Progenitor cell of endocrine pancreas (in vitro differentiated cells): ENCODE measurements at places on chromosomes 5 and 9.

DNA sequence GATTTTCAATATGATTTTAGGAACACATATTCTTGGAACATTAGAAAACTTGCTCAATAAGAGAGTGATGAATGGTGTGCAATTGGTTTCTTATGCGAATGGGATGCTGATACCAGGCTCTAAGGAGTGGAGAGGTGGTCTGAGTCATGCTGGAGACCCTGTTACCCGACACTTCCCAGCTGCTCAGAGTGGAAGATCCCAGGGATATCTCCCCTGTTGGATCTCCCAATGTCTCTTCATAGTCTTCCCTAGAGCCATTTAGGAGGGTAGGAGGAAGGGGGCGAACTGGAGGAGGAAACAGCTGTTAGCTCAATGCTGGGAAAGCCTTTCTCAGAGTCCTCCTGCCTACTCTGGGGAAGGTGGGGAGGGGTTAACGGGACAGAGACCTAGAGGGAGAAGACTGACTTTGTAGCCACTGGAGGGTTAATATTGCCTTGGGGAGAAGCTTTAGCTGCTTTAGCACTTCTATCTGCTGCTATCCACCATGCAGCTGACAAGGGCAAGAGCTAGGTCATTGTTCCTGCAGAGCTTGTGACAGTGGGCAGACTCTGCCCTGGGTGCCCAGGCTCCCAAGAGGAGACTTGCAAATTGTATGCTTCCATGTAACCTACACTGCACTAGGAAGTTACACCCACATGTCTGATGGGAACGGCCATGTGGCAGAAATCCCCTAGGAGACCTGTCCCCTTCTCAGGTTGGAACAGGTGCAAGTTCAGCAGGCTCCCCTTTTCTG, 301.0 kb downstream of the GADD45G start:
- no peak for DNase-seq

GRCh38 chr9:121746411-121746810, 95.0 kb downstream of the DAB2IP start:
- DNase-seq, result no peak

- DNase-seq, result no peak
Observed at GRCh38 chr5:94422812-94423211, 195.6 kb downstream of the KIAA0825 start.

DNA sequence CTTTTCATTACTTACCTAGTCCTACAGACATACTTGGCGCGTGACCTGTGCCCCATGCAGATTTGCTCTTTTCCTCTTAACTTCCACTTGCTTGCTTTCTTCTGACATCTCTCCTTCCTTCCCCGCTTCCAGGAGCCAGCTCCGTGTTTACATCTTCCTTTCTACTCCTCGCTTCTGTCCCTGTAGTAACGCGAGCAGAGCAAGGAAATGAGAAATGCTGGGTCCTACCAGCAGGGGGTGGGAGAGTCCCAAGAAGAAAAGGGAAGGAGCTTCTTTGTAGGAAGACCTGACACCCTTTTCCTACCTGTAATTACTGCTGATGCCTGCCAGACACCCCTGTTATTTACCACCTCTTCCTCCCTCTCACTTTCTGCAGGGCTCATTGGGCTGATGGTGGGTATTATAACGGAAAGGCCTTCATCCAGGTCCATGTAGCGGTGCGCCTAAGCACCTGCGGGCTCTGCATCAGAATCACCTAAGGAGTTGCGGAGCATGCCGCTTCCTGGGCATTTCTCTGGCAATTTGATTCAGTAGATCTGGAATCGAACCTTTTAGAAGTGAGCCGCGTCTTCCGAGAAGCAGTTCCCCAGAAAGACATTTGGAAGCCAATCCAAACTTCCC, 1260.8 kb upstream of the WWC1 start:
- DNase-seq, result no peak

GRCh38 chr5:157294407-157295091, 28.6 kb downstream of the CYFIP2 start:
- no peak for DNase-seq

DNA sequence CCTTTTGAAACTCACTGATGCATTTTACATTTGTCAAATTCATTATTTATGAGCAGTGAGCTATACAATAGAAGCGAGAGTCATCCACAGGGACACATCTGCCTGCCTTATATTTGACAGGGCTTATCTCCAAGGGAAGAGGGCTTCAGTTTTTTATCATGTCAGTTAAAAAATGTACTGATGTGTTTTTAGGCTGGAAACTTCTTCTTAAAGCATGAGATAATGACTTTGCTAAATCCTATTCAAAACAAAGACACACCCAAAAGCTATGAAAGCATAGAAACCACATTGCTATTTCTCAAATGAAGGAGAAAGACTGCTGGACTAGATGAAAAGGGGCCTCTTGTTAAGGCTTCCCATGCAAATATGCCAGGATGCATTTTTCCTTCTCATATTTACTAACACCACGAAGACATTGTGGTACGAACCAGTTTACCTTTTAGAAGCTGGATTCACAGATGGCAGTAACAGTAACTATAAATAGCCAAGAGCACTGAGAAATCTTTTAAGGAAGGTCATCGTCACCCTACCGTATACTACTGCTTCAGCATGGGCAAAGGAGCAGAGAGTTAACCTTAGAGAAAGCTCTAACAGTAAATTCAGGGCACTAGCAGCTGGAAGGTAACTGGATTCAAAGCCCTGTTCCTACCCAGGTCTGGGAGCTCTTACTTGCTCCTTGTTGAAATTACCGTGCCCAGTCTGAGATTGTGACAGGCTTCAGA, 86.3 kb upstream of the IFNK start:
- no peak for DNase-seq

DNA sequence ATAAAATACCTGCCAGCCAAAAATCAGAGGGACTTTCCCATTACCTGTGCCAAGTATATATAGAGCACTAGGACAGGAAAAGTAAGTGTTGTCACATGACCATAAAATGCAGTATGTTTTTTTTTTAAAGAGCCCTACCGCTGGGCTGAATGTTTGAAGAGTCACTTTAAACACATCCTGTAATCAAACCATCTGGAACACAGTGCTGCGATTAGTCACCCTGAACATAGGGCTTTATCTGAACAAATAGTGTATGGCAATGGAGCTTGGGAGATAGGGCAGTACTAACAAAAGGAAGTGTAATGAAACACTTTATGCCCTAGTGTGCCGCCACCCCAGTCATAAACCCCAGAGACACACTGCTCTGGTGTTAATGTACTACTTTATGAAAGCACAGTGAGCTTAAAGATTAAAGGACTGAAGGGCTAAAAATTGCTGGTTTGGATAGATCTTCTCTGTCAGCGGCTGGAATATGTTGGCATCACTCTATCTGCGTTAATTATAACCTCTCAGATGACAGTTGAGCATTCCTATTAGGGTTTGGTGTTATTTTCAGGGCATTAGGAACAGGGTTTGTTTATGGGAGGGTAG, 90.4 kb downstream of the ZNF608 start:
- DNase-seq, result no peak

- no peak for DNase-seq
Observed at GRCh38 chr9:111297066-111297824, 32.8 kb downstream of the OR2K2 start.
